ENCODE measurements at places on chromosomes 1 and 21. TPM values are rescaled to one million over a fixed set of nuclear protein-coding genes. Genes with fewer than 3 reads are reported as not detected.

Gene NFASC
- total RNA-seq, result 0.04 TPM

Gene CCSAP
- 10.5 TPM for total RNA-seq

GRCh38 chr21:21624674-21625073 lies 626.5 kb downstream of the NCAM2 start:
- no peak for DNase-seq

- DNase-seq, result no peak
Measured at GRCh38 chr1:110249256-110249655, 39.1 kb downstream of the KCNC4 start.

DNA sequence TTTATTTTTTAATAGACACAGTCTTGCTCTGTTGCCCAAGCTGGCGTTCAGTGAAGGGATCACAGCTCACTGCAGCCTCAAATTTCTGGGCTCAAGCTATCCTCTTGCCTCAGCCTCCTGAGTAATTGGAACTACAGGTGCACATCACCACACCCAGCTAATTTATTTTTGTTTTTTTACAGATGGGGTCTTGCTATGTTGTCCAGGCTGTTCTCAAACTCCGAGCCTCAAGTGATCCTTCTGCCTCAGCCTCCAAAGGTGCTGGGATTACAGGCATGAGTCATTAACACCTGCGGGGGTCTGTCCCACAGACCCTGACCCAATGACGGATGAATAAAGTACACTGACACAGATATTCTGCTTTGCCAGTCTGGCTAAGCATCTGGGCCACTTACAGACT lies 33.6 kb upstream of the ZZZ3 start:
- DNase-seq, result no peak

- DNase-seq, result no peak
Measured at GRCh38 chr1:156238248-156238647, 3.7 kb upstream of the BGLAP start.

DNA sequence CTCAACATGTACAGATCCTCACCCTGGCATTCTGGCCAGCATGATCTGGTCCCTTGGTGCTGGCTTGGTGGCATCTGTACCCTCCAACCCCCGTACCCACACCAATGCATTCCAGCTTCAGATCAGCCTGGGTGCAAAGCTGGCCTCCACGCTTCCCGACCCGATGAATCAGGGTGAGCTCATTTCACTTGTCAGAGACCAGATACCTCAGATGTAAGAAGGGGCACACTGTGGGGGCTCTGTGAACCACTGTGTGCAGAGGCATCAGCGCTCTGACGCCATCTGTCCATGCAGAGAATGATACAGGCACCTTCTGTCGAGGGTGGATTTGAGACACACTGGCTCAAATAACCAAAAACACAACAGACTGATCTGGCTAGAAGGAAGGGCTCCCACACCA lies 76.6 kb downstream of the DMRTB1 start:
- DNase-seq, result no peak

DNA sequence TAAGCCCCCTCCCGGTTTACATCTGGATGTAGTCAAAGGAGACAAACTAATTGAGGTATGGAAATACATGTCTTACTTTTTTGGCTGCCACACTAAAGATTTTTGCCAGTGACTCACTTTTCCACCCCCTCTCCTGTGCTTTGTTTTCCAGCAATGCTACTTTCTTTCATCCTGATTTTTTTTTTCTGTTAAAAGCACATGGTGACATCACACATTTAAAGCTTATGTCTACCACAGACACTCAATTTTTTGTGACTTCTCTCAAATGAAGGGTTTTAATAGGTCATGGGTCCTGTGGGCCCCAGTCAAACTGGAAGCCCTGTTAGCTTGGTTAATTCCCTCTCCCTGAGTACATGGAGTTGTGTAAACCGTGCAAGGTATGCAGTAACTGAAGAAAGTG lies 2.2 kb downstream of the PPP1R8 start:
- DNase-seq, result no peak

Measured in K562 (cell line).